ENCODE measurements at places on chromosomes 2 and 18.
A peak's percentile ranks its signal among the peaks of the same experiment; 100 is the strongest.

DNA sequence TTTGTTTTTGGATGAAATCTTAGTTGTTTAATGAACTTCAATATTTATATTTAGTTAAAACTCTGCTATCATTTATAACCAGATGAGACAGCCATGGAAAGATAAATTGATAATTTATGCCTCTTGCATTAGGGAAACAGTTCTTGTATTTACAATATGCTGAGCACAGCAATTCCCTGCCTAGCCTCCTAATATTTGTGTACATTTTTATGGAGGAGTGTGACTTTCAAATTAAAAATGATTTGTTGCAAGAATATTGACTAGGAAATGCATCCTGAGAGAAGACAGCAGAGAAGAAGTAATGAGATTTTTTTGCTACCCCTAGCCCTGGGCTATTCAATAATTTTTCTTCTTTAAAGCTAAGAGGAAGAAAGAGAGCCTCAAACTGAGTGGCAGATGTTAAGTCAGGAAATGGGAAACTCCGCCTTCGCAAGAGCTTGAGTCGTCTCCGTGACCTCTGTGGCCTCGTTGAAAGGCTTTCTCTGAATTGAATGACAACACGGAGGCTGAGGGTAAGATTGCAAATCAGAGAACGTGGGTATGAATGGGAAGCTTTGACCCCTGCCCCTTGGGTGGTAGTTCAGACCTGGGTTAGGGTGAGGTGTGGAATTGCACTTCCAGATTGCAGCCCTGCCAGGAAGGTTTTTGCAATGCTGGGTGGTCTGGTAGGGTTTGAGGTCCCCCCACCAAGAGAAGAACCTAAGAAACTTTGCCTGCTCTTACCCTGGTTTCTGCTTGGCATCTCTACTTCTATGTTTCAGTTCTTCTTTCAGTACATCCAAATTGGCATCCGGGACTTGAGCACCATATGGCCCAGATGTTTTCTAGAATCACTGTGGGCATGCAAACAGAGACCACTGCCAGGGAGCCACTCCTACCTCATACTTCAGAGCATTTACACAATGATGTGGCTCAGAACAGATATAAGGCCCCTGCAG, 210.3 kb upstream of the RBMS1 start:
- no peak for DNase-seq

DNA sequence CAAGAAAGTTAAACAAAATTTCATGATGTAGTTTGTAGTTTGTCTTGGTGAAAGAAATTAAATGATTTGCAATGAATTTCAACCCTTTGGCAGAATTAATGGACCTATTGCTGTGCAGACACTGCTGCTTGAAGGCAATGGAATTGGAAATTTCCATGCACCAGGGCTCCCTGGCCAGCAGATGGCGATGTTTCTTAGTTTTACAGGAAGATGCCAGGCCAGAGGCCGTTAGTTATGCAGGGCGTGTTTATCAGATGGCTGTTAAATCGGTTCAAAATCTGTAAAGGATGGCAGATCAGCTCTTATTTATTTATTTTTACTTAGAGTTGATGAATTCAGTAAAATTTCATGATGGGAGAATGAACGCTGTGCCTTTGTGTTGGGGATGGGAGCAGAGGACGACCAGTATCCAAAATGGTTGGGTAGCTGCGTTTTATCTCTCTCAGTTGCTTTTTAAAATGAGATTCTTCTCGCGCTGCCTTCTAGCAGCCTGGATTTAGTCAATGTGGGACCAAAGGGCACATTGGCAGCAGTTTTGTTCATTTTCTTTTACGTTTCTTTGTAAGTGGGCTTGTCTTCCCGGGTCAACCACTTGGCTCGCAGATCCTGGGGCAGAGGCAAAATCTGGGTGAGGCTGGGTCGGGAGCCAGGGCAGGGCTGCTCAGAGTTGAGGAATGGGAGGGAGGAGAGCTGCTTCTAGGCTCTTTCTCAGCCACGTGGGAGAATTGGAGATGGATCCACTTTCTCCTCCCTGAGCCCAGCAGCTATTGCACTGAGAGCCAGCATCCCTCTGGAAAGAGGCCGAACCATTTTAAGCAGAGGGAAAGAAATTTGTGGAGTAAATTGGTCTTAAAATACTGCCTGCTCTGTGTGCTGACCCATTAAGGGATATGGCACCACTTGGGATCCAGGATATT, 344.0 kb downstream of the PIK3C3 start:
- peak; percentile 11 for DNase-seq

DNA sequence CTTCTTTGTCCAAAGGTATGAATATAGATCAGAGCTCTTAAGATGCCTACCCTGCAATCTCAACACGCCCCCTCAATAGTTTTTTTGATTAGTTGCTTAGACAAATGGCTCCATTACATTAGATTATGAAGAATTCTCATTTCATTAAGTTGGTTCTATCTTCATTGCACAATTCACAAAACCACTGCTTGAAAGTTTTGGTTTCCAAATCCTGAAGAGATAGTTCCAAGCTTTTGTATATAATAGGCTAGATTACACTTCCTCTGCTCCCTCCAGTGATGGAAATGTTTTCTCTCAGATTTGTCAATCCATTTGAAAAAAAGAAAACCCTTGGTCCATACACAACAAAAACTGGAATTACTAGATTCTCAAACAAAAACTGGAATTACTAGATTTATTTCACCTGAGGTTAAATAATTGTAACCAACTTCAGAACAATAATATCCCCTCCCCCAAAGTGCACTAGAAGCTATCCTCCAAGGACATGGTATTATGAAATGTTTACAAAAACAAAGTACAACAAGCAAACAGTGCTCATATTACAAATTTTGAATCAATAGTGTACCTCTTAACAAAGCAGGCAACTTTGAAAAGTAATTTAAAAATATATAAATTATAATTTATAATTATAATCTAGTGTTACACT, 6.8 kb upstream of the TLK1 start:
- DNase-seq, result no peak

DNA sequence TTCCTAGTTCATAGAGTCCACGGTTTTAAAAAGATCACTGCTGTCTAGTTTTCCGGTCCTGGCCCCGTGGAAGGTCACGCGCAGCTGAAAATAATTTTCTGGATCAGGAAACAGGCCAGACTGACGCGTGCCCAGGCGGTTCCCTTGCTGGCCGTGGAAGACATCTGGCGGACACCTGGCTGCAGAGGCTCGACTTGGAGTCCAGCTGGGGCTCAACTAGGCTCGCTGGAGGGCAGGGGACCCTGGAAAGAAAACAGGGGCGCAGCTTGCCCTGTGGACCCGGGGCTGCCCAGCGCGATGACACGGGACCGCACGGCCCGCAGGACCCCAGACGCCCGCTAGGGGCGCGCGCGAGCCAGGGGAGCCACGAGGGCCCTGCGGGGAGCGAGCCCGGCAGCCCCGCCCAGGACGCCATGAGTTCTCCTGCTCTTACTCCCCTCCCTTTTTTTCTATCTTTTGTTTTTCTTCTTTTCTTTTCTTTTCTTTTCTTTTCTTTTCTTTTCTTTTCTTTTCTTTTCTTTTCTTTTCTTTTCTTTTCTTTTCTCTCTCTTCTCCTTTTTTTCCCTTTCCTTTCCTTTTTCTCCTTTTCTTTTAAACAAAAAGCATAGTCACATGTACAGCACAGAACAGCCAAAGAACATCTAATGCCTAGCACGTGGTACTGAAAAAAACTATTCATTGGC, 43.2 kb upstream of the UBE2F start:
- peak; percentile 52 for DNase-seq

DNA sequence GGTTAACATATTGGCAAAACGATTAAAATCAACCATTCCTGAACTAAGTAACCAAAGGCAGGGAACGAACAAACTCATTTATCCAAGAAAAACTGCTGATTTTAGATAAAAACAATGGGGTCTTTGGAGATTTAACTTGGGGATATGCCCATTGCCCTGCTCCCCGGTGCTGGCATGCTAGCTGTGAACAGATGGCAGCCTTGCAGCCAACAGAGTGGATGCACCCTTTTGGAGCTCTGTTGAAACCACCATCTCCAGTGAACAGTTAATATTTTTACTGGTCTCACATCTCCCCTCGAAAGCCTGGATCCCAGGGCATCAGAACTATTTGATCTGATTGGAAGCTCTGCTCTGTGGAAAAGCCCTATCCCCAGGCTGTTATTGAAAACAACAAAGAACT, 303.1 kb downstream of the TGIF1 start:
- no peak for DNase-seq

- no peak for DNase-seq
Measured at GRCh38 chr2:12087175-12087574, 340.7 kb downstream of the LPIN1 start.

DNA sequence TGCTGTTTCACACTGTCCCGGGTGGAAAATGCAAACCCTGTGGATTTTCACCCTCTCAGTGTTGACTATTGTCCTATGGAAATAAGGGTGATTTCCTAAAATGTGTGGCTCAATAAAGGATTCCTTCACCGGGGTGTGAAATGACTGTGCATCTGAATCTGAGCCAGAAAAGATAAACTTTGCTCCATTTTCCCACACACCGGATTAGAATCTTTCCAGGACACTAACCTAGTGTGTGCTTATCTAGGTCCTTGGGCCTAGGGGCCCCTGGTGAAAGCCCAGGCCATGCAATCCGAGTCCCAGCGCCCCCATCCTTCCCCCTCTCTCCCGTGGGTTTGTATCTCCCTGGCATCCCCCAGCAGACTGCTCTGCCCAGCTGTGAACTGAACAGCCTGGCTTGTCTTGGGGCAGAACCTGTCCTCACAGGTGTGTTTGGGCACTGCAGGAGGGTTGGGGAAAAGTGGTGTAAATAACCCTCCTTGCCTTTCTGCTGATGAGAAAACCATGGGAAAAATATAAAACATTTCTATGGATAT, 17.3 kb downstream of the KLHL29 start:
- DNase-seq, result no peak

- no peak for DNase-seq
Measured at GRCh38 chr2:168961450-168962229, 60.5 kb downstream of the G6PC2 start.

DNA sequence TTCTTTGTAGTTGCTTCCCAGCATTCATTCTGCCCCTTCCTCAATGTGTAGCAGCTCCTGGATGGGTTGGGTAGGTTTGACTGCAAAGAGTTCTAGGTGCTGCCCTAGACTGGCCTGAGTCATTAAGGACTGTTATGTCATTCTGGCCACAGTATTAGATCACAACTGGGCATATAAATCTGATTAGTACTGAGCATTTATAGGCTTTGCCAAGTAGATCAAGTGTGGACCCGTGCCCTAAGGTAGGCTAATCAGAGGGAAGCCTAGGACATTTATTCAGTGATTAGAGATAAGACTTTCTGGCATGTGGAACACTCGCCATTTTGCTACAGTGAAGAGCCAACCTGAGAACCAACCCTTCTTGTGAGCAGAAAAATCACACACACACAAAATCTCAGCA, 2.7 kb downstream of the KATNAL2 start:
- DNase-seq, result no peak

- no peak for DNase-seq
Measured at GRCh38 chr2:169464882-169465281, 14.4 kb upstream of the BBS5 start.

GRCh38 chr2:7432436-7432835, 515.2 kb downstream of the RNF144A start:
- no peak for DNase-seq

GRCh38 chr2:121171625-121172119, 113.3 kb downstream of the TFCP2L1 start:
- DNase-seq, result no peak

- DNase-seq, result no peak
Measured at GRCh38 chr2:54377901-54378493, 78.1 kb upstream of the SPTBN1 start.
